ENCODE measurements at places on chromosomes 16 and 17.

DNA sequence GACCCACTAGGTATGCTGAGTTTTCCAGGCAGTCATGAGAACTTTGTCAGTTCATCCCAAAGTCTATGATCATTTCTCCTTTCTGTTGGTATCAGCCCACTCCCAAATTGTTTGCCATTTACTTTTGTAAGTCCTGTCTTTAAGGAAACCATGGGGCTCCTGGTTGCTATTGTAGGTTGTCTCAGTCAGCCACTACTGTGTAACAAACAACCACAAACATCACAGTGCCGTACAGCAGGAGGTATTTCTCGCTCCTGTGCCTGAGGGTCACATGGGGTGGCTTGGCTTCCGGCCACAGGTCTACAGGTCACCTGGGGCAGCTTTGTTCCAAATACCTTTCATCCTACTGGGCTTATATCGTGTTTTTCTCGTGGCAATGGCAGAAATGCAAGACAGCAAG lies 71.6 kb downstream of the C17orf67 start:
- DNase-seq: no peak

- DNase-seq: no peak
Measured at GRCh38 chr16:29760567-29761279, 14.9 kb upstream of the C16orf54 start.

DNA sequence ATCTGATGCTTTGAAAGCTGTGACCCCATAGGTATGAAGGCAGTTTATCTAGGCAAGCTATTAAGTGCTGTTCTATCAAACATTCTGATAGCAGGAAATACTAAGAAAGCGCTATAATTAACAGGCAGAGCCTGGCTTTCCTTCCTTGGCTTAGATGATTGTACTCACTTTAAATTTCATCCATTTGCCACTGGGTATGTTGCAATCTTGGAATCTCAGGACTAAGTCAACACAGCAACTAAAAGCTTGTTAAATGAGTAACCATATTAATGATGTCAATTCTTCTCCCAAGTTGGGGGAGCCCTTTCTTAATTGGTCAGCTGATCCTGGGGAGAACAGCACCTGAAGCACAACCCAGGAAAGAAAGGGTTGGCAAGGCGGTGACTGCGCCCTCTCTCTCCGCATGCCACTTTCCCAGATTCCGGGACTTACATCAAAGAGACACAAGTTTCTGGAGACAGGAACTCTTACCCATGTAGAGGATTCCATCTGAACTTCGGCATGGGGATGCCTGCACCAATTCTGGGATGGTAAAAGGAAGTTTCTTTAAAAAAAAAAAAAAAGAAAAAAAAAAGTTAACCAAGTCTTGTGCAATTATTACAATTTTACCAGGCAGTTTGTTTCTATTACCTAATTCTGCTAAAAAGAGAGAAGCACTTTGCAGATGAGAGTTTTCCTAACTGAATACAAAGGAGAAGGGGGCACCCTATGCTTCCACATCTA lies 54.4 kb upstream of the ICAM2 start:
- DNase-seq: peak; percentile 79

GRCh38 chr17:57471868-57472368 lies 215.6 kb downstream of the MSI2 start:
- DNase-seq: no peak

GRCh38 chr16:54060599-54061421 lies 225.8 kb downstream of the IRX3 start:
- DNase-seq: no peak

- DNase-seq: no peak
Measured at GRCh38 chr16:85728879-85729278, 22.0 kb downstream of the C16orf74 start.

Data from AG10803 (cell line).